ENCODE measurements at places on chromosomes 12 and 14. TPM values are rescaled to one million over a fixed set of nuclear protein-coding genes. Genes with fewer than 3 reads are reported as not detected.

NYNRIN gene
- 9.6 TPM for total RNA-seq

MYF6 gene
- 0.45 TPM for total RNA-seq

PLA2G1B gene
- total RNA-seq, result not detected

IKBIP gene
- total RNA-seq, result 48.5 TPM

COX14 gene
- 40.3 TPM for total RNA-seq
